ENCODE measurements at places on chromosomes 13 and 19.

GRCh38 chr13:39952249-39953233 lies 297.1 kb downstream of the COG6 start:
- DNase-seq, result no peak

- no peak for DNase-seq
Observed at GRCh38 chr19:49338691-49339300, 3.6 kb downstream of the CD37 start.

DNA sequence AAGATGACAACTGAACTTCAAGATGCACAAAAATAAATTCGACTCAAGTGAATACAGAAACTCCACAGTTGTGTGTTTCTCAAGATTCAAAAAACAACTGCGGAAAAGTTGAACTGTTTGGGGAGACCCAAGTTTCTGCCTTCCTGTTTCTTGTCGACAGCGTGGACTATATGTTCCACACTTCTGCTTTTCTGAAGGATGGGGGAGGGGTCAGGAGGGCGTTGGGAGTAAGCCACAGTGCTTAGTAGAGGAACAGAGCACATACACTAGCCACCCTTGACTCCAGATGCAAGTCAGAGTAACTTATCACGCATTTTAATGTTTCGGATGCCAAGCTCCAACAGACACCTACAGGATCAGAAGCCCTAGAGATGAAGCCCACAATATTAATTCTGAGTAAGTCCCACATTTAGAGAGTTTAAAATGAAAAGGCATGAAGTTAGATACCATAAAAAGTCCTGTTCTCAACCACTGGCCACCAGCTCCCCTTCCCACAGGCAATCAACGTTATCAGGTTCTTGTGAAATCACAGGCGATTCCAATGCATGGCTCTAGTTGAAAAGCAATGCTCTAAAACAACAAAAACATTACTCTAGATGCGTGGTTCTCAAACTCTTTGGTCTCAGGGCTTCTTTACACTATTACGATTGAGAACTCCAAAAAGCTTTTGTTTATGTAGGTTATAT lies 4.2 kb downstream of the TUBGCP3 start:
- no peak for DNase-seq

DNA sequence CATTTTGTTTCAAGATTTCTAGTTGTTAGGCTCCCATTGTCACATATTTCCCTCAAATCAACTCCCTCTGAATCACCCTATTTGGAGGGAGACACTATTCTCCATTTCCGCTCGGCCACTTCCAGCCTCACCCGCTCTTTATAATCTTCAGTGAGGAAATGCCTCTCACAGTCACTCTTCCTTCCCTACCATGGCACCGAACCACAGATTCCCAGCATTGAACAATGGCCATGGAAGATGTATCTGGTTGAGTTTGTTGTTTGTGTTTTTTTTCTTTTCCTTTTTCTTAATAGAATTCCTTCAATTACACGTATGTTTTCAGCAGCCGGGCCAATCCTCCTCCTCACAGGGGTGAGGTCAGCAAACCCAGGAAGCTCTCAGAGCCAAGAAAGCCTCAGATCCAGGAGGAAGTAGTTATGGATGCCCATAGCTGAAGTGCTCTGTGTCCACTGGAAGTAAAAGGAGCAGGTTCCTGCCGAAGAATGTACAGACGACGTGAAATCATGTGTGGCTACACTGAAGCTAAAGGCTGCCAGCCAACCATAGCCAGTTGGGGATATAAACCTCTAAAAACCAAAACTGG lies 472.1 kb downstream of the FOXO1 start:
- DNase-seq, result no peak

DNA sequence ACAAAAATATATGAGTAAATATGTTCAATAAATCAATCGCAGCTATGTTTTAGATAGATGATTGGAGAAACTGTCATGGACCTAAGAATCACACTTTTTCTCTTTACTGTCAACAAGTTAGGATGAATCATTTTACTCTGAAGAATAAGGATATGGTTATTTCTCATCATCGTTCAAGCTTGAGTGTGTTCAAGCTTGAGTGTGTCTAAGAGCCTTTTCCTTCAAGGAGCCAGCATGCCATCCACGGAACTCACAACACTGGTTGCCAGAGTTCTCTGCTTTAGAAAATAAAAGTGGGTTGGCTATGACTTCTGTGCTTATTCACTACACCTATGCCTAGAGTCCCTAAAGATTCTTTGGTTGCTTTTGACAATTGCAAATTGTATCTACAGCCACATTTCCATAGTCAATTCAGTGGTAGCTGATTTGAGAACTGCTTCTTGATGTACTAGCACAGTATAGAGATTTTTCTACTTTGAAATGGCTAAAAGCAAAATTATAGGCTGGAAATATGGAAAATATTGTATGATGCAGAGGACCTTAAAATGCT lies 58.1 kb upstream of the SCEL start:
- no peak for DNase-seq

DNA sequence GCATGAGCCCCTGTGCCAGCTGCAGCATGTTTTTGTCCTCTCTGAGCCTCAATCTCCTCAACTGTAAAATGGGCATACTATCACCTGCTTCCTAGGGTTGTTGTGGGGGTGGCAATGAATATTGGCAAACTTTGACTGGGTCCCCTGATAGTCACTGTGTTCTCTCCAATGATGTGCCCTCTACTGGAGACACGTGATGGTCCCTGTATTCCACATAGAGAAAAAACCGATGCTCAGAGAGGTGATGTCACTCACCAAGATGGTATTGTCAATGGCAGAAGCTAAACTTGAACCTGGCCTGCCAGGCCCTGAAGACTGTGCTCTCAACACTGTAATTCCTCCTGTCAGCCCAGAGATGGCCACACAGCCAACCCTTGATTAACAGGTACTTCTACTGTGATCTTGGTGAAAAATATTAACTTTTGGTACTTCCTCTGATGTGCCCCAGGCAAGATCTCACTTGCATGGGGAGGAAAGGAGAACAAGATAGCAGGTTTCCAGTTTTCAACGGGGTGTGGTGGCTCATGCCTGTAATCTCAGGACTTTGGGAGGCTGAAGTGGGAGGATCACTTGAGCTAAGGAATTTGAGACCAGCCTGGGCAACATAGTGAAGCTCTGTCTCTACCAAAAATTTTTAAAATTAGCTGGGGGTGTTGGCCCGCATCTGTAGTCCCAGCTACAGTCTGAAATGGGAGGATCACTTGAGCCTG lies 3.6 kb downstream of the CEACAM20 start:
- no peak for DNase-seq

- DNase-seq, result no peak
Observed at GRCh38 chr19:28330831-28331230, 882.1 kb downstream of the UQCRFS1 start.

- DNase-seq, result no peak
Observed at GRCh38 chr19:28022506-28022905, 1190.4 kb downstream of the UQCRFS1 start.

DNA sequence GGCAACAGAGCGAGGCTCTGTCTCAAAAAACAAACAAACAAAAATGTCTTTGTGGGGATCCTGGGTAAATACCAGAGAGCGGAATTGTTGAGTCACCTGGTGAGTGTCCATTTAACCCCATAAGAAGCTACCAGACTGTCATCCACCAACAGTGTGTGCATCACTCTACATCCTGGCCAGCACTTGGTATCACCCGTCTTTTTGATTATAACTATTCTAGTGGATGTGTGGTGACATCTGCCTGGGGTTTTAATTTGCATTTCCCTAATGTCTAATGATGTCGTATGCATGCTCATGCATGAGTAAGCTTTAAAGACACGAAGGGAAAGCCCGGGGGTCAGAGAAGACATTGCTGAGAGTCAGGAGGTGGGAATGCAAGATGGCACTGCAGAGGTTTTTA lies 126.7 kb upstream of the MRI1 start:
- no peak for DNase-seq

DNA sequence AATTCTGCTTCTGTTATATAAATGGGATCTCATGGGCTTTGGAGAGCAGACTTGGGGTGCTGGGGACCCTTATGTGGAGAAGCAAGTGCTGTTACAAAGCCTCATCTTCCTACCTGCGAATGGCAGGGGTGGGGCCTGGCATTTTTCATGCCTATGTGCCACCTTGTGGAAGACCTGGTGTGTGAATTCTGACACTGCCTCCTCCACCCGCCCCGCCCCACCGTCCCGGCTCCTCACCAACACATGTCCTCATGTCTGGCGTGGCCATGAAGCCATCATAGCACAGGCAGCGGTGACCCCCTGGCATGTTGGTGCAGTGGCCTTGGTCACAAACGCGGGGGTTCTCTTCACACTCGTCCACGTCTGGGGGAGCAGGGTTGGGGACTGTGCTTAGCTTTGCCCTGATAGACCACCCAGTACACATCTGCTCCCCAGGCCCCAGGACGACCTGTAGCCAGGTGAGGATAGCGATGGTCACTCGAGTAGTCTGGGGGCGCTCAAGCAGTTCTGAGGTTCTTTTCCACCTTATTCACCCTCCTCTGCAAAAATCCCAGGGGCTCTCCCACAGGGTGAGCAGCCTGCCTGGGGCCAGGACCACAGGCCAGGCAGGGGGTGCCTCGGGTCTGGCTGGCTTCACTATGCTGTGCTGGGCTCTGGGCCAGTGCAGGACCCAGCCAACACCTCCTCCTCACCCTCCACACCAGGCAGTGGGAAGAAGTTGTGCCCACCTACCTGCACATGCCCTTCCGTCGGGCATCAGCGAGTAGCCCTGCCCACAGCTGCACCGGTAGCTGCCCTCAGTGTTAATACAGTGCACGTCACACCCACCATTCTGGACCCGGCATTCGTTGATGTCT lies 32.7 kb downstream of the FBN3 start:
- no peak for DNase-seq

DNA sequence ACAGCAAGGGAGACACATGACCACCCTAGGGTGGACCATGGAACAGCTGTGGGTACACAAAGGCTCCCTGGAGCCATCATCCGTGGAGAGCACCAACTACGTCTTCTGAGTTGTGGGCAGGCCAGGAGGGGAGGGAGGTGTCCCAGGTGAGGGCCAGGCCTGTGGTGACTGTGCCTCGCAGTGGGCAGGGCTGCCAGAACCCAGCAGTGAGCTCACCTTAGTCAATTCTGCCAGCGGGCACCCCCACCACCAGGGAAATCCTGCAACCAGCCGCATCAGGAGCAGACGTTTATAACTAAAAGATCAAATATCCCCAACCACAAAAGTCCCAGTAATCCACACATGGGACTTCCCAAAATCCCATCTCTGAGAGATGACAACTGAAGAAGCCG lies 19.6 kb downstream of the ELL start:
- no peak for DNase-seq

DNA sequence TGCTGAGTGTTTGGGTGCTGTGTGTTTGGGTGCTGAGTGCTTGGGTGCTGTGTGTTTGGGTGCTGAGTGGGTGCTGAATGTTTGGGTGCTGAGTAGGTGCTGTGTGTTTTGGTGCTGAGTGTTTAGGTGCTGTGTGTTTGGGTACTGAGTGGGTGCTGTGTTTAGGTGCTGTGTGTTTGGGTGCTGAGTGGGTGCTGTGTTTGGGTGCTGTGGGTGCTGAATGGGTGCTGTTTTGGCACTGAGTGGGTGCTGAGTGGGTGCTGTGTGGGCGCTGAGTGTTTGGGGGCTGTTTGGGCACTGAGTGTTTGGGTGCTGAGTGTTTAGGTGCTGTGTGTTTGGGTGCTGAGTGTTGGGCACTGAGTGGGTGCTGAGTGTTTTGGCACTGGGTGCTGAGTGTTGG lies 48.5 kb upstream of the F7 start:
- DNase-seq, result no peak

DNA sequence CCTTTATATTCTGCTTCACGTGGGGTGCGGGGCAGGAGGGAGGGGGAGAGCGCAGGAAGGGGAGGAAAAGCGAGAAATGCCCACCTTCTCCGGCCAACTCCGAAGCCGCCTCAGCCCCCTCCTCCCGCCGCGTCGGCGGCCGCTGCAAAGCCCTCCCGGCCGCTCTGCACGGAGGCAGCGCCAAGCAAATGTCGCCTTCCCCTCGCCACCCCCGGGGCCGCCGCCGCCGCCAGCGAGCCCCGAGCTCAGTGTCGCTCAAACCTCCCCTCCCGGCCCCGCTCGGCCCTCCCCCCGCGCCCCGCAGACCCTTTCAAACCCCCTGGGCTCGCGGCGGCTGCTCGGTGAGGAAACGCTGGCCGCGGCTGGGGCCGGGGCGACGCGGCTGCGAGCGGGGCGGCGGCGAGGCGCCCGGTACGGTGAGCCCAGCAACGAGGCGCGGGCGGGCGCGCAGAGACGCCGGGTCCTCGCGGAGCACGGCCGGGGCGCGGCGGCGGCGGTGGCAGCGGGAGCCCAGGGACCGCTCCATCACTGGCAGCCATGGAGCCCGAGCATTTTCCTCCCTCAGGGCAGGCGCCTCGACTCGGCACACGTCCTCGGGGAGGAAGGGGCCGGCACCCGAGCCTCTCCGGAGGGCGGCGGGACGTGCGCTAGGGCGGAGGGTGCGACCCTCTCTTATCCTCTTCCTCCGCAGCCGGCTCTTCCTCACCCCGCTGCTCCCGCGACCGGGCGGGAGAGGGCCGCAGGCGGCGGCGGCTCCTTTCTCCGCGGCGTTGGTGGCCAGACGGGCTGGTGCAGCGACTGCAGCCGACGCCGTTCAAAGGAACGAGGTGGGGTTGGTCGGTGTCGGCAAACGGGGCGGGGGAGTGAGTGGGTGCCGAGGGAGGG lies 463 bp upstream of the TSC22D1 start:
- DNase-seq, result no peak

GRCh38 chr13:22945321-22946226 lies 235.2 kb upstream of the SGCG start:
- DNase-seq, result no peak

DNA sequence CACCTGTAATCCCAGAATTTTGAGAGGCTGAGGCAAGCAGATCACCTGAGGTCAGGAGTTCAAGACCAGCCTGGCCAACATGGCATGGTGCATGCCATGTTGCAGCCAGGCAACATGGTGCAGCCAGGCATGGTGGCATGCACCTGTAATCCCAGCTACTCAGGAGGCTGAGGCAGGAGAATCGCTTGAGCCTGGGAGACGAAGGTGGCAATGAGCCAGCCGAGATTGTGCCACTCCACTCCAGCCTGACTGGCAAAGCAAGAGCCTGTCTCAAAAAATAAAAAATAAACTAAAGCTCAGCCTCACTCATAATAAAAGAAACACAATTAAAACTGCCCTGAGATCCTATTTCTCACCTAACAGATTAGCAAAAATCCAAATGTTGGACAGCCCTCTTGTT lies 49.7 kb upstream of the MAP3K10 start:
- no peak for DNase-seq

- no peak for DNase-seq
Observed at GRCh38 chr13:99909836-99910619, 61.5 kb downstream of the ZIC5 start.

DNA sequence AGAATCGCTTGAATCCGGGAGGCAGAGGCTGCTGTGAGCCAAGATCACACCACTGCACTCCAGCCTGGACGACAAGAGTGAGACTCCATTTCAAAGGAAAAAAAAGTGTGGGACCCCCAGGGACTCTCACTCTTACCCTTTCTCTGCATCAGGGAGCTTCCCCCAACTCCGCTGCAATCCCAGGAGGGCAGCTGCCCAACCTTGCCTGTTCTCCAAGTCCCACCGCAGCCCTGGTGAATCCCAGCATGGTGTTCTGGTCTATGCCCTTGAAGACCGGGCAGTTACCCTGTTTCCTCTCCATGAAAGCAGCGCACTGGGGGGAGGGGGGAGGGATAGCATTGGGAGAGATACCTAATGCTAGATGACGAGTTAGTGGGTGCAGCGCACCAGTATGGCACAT lies 35.7 kb upstream of the DPRX start:
- no peak for DNase-seq

All from stimulated activated CD4-positive, alpha-beta T cell treated with anti-CD3 and anti-CD28 coated beads, Interleukin-15, amount 100 ng/mL, for 1 hour (primary cell).